Activated T-cell treated with anti-CD3 and anti-CD28 coated beads for 24 hours (primary cell): ENCODE measurements at places on chromosomes 1 and 21.

GRCh38 chr21:29655577-29655976 is 284.2 kb downstream of the GRIK1 start:
- DNase-seq = no peak

- no peak for DNase-seq
Observed at GRCh38 chr1:3323021-3323795, 131.3 kb upstream of the ARHGEF16 start.

GRCh38 chr1:207495801-207496792 is at the start of gene CR1:
Gene CR1 (plus strand): TSS chr1:207496157. CDS start chr1:207496268, 111 bp downstream.
- peak; percentile 12 for DNase-seq

DNA sequence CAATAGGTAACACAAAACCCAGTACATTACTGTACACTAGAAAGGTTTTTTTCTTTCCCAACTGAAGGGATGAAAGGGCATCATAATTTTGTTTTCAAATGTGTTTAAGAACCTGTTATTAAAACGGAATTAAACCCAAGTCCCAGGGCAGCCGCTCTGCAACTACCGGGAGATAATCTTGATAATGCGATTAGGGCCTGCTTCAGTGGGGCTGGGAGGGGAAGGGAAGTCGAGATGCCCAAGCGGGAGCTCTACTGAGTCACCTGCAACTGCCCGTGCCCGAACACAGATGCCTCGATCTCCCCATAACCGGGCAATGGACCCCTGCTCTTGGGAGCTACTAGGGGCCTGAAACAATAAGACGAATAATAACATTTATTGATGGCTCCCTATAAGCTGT is 61.4 kb downstream of the KAZN start:
- DNase-seq = no peak

- DNase-seq = no peak
Observed at GRCh38 chr1:181152892-181153633, 64.6 kb downstream of the IER5 start.

- no peak for DNase-seq
Observed at GRCh38 chr1:194629011-194629410, 1442.6 kb upstream of the B3GALT2 start.

DNA sequence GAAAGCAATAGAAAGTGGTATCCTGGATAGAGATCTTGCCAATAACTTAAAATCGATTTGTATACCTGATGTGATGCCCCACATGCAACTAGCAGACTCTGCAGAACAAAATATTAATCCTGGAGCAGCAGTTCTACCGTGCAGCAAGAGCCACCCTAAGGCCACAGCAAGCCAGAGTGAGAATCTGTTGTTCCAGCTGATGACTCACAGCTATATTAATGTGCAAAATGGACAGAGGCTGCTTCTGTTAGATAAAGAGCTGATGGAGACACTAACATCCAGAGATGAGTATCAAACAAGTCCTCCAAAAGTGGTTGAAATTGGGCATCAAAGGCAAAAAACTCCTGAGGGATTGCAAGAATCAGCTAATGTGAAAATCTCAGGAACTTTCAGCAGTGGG is 127.8 kb downstream of the MACF1 start:
- DNase-seq = no peak

DNA sequence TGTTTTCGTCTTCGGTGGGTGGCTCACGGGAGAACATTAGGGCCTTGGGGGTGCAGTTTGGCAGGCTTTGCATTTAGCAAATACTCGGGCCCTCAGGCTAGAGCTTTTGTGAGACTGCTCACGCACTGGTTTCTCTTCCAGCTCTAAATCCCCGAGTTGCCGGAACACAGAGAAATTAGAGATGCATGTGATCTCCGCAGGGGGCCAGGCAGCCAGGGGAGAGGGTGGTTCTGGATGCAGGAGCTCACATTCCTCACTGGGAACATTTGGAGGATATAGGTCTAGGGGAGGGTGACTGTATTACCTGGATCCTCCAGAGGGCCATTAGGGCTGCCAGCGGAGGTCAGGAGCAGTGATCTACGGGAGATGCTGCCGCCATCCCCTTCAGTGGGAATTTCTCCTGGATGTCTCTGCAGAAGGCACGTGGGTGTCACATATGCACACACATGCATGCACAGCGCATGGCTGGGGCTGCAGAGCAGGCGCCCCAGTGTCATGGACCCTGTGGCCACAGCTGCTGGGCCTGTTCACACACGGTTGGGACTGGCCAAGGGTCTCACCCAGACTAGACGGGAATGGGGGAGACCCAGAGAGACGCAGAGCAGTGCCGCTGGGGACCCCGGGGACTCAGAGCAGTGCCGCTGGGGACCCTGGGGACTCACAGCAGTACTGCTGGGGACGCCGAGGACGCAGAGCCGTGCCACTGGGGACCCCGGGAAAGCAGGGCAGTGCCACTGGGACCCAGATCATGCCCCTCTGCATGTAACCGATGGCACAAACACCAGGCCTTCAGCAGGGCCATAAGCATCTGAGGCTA is 258.7 kb downstream of the CAMTA1 start:
- DNase-seq = no peak

- no peak for DNase-seq
Observed at GRCh38 chr1:36711480-36711879, 228.8 kb upstream of the CSF3R start.

- no peak for DNase-seq
Observed at GRCh38 chr1:28770601-28771165, 33.9 kb downstream of the YTHDF2 start.
